ENCODE measurements at places on chromosomes 12 and 14.
A peak's percentile ranks its signal among the peaks of the same experiment; 100 is the strongest.

DNA sequence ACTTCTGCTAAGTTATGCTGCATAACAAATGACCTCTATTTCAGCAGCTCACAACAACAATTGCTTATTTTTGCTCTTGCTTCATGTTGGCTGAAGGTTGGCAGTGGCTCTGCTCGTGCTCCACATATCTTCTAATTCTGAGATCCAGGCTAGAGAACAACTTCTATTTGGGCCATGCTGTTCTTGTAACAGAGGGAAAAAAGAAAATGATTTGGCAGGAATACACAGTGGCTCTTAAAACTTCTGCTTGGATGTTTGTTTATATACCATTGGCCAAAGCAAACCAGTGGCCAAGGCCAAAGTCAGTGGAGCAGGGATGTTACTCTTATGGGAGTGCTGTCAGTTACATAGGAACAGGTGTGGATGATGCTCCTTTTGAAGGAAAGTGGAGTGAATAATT, 32.1 kb downstream of the GPHN start:
- no peaks in the 10 kb centered on the region for H3K4me1 ChIP-seq
- H3K4me3 ChIP-seq = no peak overlapping the region
- no peaks in the 10 kb centered on the region for H3K27me3 ChIP-seq

- peaks cover 19% of the 10 kb centered on the region for H3K27me3 ChIP-seq
- no peak overlapping the region for H3K27ac ChIP-seq
- no peaks in the 10 kb centered on the region for H3K4me1 ChIP-seq
- H3K4me3 ChIP-seq = no peak overlapping the region
- no peaks in the 10 kb centered on the region for H3K36me3 ChIP-seq
Observed at GRCh38 chr12:130401703-130402102, 64.0 kb downstream of the PIWIL1 start.

- H3K4me3 ChIP-seq = peak overlapping the region; percentile 91
- H3K36me3 ChIP-seq = peaks cover 29% of the 10 kb centered on the region
- H3K27ac ChIP-seq = peak overlapping the region; percentile 55
- peak; percentile 53 for DNase-seq
Observed at GRCh38 chr12:57240066-57240921, 10.7 kb downstream of the STAC3 start.

DNA sequence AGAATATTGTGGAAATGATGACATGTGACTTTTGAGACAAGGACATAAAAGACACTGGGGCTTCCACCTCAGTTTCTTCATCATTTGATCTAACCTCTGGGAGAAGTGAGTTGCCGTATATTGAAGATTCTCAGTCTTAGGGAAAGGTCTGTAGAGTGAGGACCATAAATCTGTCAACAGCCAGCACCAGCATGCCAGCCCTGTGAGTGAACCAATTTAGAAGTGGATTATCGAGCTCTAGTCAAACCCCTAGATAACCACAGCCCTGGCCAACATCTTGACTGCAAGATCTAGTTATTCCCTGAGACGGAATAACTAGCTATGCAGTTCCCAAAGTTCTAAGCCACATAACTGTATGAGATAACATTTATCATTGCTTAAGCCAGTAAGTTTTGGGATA, 108.8 kb upstream of the PTPRR start:
- no peak for DNase-seq
- no peaks in the 10 kb centered on the region for H3K4me1 ChIP-seq
- H3K27me3 ChIP-seq = no peaks in the 10 kb centered on the region
- H3K27ac ChIP-seq = no peak overlapping the region
- H3K36me3 ChIP-seq = no peaks in the 10 kb centered on the region

- H3K27me3 ChIP-seq = no peaks in the 10 kb centered on the region
- H3K4me3 ChIP-seq = no peak overlapping the region
- no peak overlapping the region for H3K27ac ChIP-seq
Observed at GRCh38 chr12:83784298-83784890, 1097.7 kb downstream of the TMTC2 start.

- no peak for DNase-seq
- no peaks in the 10 kb centered on the region for H3K27me3 ChIP-seq
- peaks cover 65% of the 10 kb centered on the region for H3K4me1 ChIP-seq
- H3K27ac ChIP-seq = no peak overlapping the region
- H3K36me3 ChIP-seq = peaks cover 52% of the 10 kb centered on the region
Observed at GRCh38 chr12:45988264-45988663, 2.1 kb downstream of the SCAF11 start.

DNA sequence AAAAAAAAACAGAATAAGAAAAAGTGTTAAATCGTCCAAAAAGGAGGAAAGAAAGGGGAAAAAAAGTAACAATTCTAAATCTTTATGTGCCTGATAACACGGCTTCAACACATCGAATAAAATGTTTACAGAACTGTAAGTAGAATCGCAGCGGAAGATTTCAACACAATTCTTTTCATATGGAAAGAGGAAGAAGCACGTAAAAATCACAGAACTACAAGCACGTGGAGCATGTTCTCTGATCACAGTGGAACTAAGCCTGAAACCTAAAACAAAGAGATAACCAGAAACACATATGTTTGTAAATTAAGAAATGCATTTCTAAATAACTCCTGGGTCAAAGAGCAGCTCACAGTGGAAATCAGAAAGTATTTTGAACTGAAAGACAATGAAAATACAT, 8.7 kb downstream of the CLEC7A start:
- no peaks in the 10 kb centered on the region for H3K36me3 ChIP-seq
- no peak overlapping the region for H3K27ac ChIP-seq
- DNase-seq = no peak
- no peaks in the 10 kb centered on the region for H3K4me1 ChIP-seq

DNA sequence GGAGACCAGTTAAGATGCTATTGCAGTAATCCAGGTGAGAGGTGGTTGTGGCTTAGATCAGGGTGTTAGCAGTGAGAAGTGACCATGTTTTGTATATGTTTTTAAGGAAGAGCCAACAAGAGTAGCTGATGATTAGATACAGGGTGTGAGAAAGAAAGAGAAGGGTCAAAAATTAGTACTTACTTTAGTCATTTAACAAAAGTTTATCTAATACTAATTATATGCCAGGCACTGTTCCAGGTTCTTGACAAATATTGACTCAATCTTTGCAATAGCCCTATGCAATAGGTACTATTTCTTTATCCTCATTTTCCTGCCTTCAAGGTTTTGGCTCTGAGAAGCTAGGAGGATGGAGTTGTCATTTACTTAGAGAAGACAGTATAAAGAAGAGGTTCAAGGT, 70.2 kb downstream of the SSPN start:
- H3K4me3 ChIP-seq = no peak overlapping the region
- H3K27me3 ChIP-seq = peaks cover 11% of the 10 kb centered on the region
- peaks cover 3% of the 10 kb centered on the region for H3K36me3 ChIP-seq
- DNase-seq = no peak
- H3K4me1 ChIP-seq = no peaks in the 10 kb centered on the region

DNA sequence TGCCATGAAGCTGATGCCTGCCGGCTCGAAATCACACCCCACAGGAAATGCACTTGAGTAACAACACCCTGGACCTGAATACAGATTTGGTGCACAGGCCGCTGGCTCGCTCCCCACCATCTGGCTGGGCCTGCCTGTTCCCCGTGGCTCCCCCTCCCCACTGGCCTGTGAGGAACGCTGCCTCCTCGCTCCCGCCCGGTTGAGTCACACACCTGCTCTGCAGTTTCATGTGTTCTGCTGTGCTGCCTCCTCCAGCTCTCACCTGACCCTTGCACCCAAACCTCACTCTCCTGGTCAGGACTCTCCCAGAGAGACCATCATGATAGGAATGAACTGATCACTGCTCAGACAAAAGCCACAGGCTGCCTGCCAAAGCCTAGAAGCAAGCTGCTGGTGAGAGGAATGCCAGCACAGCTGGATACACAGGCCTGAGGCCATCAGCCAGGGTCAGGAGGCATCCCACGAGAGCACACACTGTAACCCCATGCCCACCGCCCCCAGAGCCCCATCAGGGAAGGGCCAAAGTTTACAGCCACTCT, 3.8 kb upstream of the SIVA1 start:
- H3K27ac ChIP-seq = no peak overlapping the region
- no peak overlapping the region for H3K4me3 ChIP-seq
- H3K36me3 ChIP-seq = peaks cover 20% of the 10 kb centered on the region
- peaks cover 7% of the 10 kb centered on the region for H3K4me1 ChIP-seq

GRCh38 chr12:19186722-19187661, 57.5 kb downstream of the PLEKHA5 start:
- no peaks in the 10 kb centered on the region for H3K36me3 ChIP-seq
- H3K27ac ChIP-seq = no peak overlapping the region
- DNase-seq = no peak
- no peak overlapping the region for H3K4me3 ChIP-seq
- peaks cover 3% of the 10 kb centered on the region for H3K4me1 ChIP-seq

GRCh38 chr12:51528852-51529650, 62.0 kb upstream of the SCN8A start:
- no peak overlapping the region for H3K27ac ChIP-seq
- DNase-seq = no peak
- H3K4me3 ChIP-seq = no peak overlapping the region
- H3K27me3 ChIP-seq = peaks cover 46% of the 10 kb centered on the region

DNA sequence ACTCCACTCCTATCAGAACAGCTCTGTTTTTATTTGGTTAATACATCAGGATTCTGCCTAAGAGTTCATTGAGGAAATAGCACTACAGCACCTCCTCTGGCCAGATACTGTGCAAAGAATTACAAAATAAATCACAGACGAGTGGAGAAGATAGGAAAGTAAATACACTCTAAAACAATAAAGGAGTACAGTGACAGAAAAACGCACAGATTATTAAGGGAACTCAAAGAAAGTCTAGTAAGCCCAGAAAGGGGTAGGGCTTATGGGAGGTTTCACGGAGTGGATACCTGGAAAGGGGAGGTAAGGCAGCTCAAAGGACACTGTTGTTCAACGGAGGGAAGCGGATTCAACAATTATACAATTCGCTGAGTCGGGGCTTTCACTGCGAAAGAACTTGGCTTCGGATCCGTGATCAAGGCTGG, 5.5 kb downstream of the OR10AD1 start:
- H3K27ac ChIP-seq = peak overlapping the region; percentile 99
- no peak for DNase-seq
- H3K4me1 ChIP-seq = peaks cover 21% of the 10 kb centered on the region
- peaks cover 11% of the 10 kb centered on the region for H3K27me3 ChIP-seq
- H3K36me3 ChIP-seq = peaks cover 17% of the 10 kb centered on the region

- no peak for DNase-seq
- peaks cover 18% of the 10 kb centered on the region for H3K27me3 ChIP-seq
- H3K4me3 ChIP-seq = no peak overlapping the region
- H3K36me3 ChIP-seq = no peaks in the 10 kb centered on the region
- no peak overlapping the region for H3K27ac ChIP-seq
Observed at GRCh38 chr12:50918584-50919316, 33.6 kb upstream of the HIGD1C start.

- peaks cover 14% of the 10 kb centered on the region for H3K27me3 ChIP-seq
- H3K4me3 ChIP-seq = peak overlapping the region; percentile 98
- H3K4me1 ChIP-seq = peaks cover 16% of the 10 kb centered on the region
- peak overlapping the region; percentile 97 for H3K27ac ChIP-seq
Observed at GRCh38 chr14:52553002-52553670, 500 bp downstream of the GPR137C start.

DNA sequence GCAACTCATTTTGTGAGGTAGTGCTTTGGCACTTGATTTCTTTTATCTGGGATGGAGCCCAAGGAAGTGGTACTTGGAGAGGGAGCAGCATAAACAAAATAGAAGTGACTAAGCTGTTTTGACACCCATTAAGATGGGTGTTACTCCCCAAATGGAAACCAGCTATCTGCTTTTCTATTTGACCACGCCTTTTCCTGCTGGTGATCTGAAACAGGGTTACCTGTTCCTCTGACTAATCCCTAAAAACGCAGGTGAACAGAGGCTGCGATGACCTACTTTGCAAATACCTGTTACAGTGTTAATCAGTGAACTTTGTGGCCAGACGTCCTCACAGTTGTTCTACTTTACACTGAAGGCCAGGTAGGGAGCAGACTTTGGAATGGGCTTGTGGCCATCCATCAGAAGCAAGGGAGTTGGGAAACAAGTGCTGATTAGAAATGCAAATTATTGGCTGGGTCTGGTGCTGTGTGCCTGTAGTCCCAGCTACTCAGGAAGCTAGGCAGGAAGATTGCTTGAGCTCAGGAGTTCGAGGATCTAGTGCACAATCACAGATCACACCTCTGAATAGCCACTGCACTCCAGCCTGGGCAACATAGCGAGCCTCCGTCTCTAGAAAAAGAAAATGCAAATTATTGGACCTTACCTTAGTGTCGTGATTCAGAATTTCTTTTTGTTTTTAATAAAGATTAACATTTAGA, 58.3 kb upstream of the HECTD1 start:
- no peak overlapping the region for H3K4me3 ChIP-seq
- H3K27me3 ChIP-seq = no peaks in the 10 kb centered on the region
- DNase-seq = no peak
- H3K36me3 ChIP-seq = no peaks in the 10 kb centered on the region
- peaks cover 12% of the 10 kb centered on the region for H3K4me1 ChIP-seq

DNA sequence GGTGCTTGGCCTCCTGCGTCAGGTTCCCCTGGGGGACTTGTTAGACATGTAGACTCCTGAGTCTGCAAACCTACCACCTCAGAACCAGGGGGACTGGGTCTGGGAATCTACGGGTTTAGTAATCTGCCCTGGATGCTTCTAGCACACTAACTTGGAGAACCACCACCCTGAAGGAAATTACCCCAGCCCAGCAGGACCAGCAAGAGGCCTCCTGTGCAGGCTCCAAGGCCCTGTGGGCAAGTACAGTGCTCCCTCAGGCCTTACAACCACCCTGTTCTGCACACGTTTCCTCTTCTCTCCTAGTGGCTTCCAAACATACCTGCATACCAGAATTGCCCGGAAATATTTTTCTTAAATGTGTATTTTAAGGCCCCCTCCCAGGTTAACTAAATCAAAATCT, 423.0 kb downstream of the FUT8 start:
- no peak overlapping the region for H3K4me3 ChIP-seq
- H3K36me3 ChIP-seq = no peaks in the 10 kb centered on the region
- H3K27me3 ChIP-seq = no peaks in the 10 kb centered on the region
- H3K27ac ChIP-seq = no peak overlapping the region
- H3K4me1 ChIP-seq = peaks cover 48% of the 10 kb centered on the region

GRCh38 chr14:55341781-55342180, 69.8 kb downstream of the ATG14 start:
- H3K4me3 ChIP-seq = no peak overlapping the region
- H3K4me1 ChIP-seq = peaks cover 37% of the 10 kb centered on the region
- no peak overlapping the region for H3K27ac ChIP-seq
- DNase-seq = no peak

GRCh38 chr12:6959058-6959804, 8.1 kb downstream of the PTPN6 start:
- H3K27me3 ChIP-seq = no peaks in the 10 kb centered on the region
- H3K27ac ChIP-seq = peak overlapping the region; percentile 98
- peak overlapping the region; percentile 98 for H3K4me3 ChIP-seq
- DNase-seq = peak; percentile 68

DNA sequence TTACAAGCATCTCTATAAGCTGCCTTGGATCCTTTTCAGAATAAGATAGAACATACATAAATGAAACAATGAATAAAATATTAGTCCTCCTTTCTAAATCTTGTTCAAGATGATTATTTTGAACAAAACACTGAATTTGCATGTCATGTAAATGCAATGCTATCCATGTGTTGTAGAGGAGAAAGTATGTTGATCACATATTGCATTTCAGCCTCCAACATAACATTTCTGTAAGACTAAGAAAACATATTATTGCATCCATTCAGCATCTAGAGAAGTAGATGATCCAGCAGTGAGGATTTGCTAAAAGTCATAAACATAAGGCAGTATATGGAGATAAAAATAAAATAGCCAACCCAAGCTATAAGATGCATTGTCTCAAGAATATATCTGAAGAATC, 172.6 kb downstream of the CPNE8 start:
- H3K4me3 ChIP-seq = no peak overlapping the region
- H3K36me3 ChIP-seq = no peaks in the 10 kb centered on the region
- no peaks in the 10 kb centered on the region for H3K27me3 ChIP-seq
- DNase-seq = no peak
- H3K27ac ChIP-seq = no peak overlapping the region

GRCh38 chr14:101973356-101973755, 9.0 kb downstream of the DYNC1H1 start:
- peaks cover 51% of the 10 kb centered on the region for H3K36me3 ChIP-seq
- no peak overlapping the region for H3K27ac ChIP-seq
- H3K27me3 ChIP-seq = no peaks in the 10 kb centered on the region
- H3K4me3 ChIP-seq = no peak overlapping the region
- peaks cover 42% of the 10 kb centered on the region for H3K4me1 ChIP-seq
- DNase-seq = no peak

Measured in effector memory CD8-positive, alpha-beta T cell (primary cell).